Activated CD4-positive, alpha-beta T cell treated with anti-CD3 and anti-CD28 coated beads, Interleukin-10, Interleukin-2, amounts not matched to agents 100 ng/mL and 50 ng/mL, durations not matched to agents 16 hours and 8 hours (primary cell): ENCODE measurements at places on chromosomes 13 and 19.

- no peak for DNase-seq
These were observed 18.6 kb upstream of the ZNF816 start for GRCh38 chr19:52981329-52981728.

DNA sequence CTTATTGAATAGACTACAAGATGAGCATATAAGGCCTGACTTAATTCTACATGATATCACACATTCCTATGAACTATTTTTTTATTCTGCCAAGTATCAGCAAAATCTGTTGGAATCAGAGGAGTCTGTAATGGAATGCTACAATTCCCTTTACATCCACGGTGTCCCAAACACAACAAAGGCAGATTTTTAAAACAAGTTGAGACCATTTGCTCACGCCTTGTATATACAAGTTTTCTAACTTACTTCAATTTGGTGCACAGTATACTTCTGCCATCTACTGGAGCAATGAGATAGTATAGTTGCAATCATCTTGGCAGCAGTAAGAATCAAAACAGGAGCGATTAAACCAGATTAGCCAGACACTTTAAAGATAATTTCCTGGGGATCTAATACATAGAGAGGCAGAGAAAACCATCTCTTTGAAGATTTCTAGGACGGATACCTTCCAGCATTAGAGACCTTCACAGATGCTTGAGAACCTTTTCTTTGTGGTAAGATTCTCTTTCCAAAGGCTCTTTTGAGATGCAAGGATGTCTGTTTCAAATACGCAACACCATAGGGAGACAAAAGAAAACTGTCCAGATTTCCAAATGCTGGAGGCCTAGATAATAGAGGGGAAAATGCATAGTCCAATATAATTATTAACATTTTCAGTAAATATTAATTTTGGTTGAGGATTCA lies 302.0 kb upstream of the MIR17HG start:
- peak; percentile 0 for DNase-seq

GRCh38 chr19:18507021-18507726 lies 14.7 kb downstream of the ELL start:
- DNase-seq, result peak; percentile 67

GRCh38 chr13:60230593-60230992 lies 66.9 kb upstream of the DIAPH3 start:
- DNase-seq, result peak; percentile 42
